Left ventricle myocardium inferior (tissue), 1 donor: ENCODE measurements at places on chromosomes 7 and 10. TPM values are rescaled to one million over a fixed set of nuclear protein-coding genes. Genes with fewer than 3 reads are reported as not detected.

The GIMAP1 gene
- 5.9 TPM for total RNA-seq

- DNase-seq, result no peak
- no peak overlapping the region for H3K4me3 ChIP-seq
- no peaks in the 10 kb centered on the region for H3K4me1 ChIP-seq
- peaks cover 18% of the 10 kb centered on the region for H3K27me3 ChIP-seq
- no peaks in the 10 kb centered on the region for H3K36me3 ChIP-seq
These were observed 1.7 kb downstream of the OPALIN start for GRCh38 chr10:96357038-96357620.

DNA sequence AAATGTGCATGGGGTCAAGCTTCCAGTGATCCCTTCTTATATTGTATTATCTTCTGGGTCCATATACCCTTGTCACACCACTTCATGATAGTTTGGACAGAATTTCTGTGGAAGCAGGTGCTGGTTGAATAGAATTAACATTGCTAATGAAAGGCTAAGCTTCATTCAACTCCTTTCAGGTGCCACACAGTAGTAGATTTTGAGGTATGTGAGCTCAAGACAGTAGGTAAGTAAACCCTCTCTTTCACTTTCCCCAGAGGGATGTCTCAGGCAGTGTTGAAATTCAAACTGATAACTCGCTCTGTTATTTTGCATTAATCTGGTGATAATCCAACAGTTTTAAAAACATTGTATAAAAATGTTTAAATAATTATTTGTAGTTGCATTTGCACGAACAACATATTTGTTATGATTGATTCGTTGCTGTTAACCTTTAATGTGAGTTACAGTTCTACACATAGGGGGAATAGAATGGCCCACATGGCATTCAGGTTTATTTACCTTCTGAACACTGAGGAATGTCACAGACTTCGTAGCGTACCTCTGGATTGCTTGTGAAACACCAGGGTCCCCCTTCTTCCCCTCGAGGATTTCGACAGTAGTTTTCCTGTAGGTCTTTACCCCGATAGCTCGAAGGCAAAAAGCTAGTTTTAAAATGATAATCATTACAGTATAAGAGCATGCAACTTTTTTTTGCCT is 18.1 kb downstream of the HGF start:
- DNase-seq, result no peak
- no peaks in the 10 kb centered on the region for H3K36me3 ChIP-seq
- H3K4me1 ChIP-seq, result no peaks in the 10 kb centered on the region
- H3K4me3 ChIP-seq, result no peak overlapping the region
- no peaks in the 10 kb centered on the region for H3K27me3 ChIP-seq

The ADAMTS14 gene
- total RNA-seq, result 0.47 TPM

DNA sequence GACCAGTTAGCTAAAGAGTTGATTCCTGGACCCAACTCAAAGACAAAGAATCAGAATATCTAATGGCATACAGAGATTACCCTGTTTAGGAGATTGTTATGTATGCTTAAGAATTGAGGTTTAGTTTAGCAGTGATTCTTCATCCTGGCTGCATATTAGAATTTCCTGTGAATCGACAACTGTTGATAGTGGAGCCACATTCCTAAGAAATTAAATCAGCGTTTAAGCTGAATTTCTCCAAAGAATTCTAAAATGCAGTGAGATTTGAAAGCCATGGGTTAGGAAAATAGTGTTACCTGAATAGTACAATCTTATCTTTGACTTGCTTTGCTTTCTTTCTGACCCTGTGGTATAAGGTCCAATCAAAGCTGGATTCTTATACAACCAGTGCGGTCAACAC is 16.4 kb upstream of the FERD3L start:
- no peak for DNase-seq
- H3K36me3 ChIP-seq, result no peaks in the 10 kb centered on the region
- H3K27me3 ChIP-seq, result no peaks in the 10 kb centered on the region
- H3K4me3 ChIP-seq, result no peak overlapping the region
- no peak overlapping the region for H3K27ac ChIP-seq
